Caco-2 (cell line): ENCODE measurements at places on chromosomes 3 and 15.

DNA sequence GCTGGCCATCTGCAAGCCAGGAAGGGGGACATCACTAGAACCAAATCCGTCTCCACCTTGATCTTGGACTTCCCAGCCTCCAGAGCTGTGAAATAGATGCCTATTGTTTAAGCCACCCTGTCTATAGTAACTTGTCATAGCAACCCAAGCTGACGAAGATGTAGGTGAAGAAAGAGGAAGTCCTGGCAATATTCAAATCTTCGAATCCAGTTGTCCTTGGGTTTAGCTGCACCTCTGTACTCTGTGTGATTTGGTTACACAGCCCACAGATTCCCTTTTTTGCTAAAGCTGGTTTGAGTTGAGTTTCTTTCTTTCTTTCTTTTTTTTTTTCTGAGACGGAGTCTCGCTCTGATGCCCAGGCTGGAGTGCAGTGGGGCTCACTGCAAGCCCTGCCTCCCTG is 68.0 kb upstream of the XCR1 start:
- DNase-seq, result no peak

GRCh38 chr3:78825858-78826215 is 942.0 kb downstream of the ROBO1 start:
- no peak for DNase-seq

DNA sequence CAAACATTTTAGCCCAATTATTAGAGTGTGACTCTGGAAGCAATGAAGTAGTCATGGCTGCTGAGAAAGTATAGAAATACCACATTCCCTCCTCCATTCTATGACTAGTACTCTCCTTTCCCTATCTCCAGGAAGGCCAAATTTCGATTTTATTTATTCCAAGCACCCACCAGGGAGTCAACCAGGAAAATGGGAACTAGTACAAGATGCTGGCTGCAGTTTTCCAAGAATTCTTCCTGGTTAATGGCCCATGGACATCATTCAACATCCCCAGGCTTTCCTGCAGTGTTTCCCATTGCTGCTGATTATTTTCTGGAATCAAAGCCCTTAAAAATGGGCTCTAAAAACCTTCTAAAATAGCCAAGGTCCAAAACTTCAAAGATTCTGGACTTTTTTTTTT is 247.9 kb upstream of the STT3B start:
- DNase-seq, result no peak

- DNase-seq, result no peak
Observed at GRCh38 chr3:20990896-20991295, 760.1 kb downstream of the ZNF385D start.

DNA sequence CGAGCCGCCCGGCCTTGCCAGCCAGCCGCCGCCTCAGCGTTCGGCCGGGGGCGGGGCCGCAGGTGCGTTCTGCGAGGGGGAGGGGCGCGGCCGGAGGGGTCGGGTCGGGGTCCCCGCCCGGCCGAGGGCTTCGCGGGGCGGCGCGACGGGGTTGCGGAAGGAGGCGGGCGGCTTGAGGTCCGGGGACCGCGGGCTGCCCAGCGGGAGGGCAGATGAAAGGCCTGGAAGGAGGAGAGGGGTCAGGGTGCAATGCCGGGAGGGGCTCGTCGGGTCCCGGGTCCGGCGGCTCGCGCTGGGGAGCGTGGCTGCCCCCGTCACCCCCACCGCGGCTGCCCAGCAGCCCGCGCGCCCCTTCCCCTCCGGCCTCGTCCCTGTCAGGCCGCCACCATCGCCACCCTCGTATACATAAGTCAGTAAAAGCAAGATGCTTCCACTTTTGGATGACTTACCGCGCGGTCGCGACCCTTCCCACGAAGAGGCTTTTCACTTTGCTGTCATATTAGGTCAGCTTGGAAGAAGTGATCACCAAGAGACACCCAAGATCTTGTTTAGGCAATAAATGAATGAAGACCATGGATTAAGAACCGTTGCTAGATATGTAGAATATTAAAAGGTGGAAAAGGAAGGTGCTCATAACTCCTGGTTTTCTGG is 620 bp upstream of the ANP32A start:
- DNase-seq, result no peak

DNA sequence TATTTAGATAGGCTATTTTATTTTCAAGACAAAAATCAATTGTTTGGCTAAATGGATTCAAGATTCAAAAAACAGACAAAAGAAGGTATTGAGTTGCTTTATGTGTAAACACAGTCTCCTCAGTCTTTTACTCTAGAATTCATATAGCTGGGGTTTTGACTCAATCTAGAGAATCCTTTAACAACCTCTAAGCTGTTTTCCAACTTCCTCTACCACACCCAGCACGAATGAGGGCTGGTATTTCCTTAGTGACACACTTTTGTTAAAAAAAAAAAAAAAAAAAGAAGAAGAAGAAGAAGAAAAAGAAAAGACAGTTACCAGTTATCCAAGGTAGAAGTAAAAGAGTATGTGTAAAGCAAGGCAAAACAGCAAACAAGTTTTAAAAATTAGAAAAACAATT is 732.8 kb upstream of the GOLIM4 start:
- no peak for DNase-seq

GRCh38 chr15:41897363-41897799 is 3.5 kb upstream of the SPTBN5 start:
- DNase-seq, result no peak

DNA sequence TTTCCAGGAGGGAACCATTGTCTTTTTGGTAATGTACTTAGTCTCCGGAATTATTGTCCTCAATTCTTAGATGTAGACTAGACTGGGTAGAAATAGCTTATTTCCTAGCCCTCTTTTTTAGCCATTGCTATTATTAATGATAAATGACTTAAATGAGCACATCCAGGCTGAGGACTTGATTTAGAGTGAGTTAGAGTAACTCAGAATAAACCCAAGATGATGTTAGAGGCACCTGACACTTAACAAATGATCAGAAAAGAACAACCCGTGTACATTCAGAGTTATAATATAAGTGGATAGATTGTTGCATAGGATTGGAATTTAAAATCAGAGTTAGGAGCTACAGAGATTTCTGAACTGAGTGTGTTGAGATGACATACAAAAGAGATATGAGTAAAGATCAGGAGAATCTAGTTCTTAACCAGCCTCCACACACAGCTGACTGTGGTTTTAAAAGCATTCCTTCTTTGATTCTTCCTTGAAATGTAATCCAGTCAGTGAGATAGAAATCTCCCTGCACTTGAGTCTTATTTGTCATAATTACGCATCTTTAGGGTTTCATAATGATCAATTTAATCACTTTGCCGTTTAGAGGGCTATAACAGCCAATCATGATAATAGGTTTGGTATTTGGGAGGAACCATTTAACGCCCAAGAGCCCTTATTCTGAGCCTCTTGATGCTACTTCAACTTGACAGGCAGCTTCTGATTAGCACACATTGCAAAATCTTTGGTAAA is 366.5 kb downstream of the GAP43 start:
- no peak for DNase-seq

- DNase-seq, result no peak
Observed at GRCh38 chr3:184196536-184196935, 10.5 kb downstream of the ABCF3 start.
